Activated CD4-positive, alpha-beta T cell treated with anti-CD3 and anti-CD28 coated beads, Interleukin-2, Interleukin-6, amounts not matched to agents 100 ng/mL and 50 ng/mL, durations not matched to agents 16 hours and 8 hours (primary cell): ENCODE measurements at places on chromosomes 2 and 18.
A peak's percentile ranks its signal among the peaks of the same experiment; 100 is the strongest.

- peak; percentile 3 for DNase-seq
Measured at GRCh38 chr18:42274488-42275137, 319.6 kb downstream of the PIK3C3 start.

GRCh38 chr18:46250084-46250811 lies 146.1 kb downstream of the HAUS1 start:
- DNase-seq: peak; percentile 86

GRCh38 chr2:40043191-40043590 lies 264.1 kb upstream of the THUMPD2 start:
- no peak for DNase-seq

DNA sequence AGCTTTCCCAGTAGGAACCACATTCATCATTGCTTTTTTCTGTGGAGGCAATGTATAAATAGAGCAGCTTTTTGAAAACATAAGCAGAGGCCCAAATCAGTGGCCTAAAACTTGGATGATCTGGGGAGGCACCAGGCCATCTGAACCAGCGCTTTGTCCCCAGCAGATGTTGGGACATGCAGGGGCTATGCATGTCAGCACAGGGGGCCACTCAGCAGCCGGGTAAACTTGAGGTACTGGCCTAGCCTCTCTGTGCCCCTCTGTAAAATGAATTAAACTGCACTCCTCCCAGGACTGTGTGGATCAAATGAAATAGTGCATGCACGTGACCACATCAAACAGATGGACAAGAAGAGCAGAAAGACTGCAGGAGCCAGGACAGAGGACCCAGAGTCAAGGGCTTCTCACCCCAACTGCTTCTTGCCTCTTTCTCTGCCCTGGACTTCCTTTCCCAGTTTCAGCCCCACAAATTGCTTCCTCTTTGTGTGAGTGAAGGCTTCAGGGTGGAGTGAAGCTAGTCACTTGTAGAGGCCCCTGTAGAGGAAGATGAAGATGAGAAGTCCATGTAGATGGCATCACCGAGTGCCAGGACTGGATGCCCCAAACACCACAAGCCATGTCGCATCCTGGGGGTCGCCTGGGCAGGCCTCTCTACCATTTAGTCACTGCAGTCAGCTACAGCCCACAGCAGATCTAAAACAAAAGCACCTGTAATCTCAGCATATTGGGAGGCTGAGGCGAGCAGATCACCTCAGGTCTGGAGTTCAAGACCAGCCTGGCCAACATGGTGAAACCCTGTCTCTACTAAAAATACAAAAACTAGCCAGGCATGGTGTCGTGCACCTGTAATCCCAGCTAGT lies 53.2 kb downstream of the IMPA2 start:
- no peak for DNase-seq

- DNase-seq: no peak
Measured at GRCh38 chr18:12435867-12436266, 28.1 kb downstream of the PRELID3A start.

- DNase-seq: no peak
Measured at GRCh38 chr2:3189961-3190360, 187.7 kb downstream of the EIPR1 start.

- DNase-seq: no peak
Measured at GRCh38 chr2:237720957-237721356, 77.6 kb upstream of the RBM44 start.
